ENCODE measurements at places on chromosomes 4 and X.

- no peak for DNase-seq
Measured at GRCh38 chrX:39527025-39527424, 570.7 kb downstream of the BCOR start.

- no peak for DNase-seq
Measured at GRCh38 chrX:42269186-42269585, 345.8 kb upstream of the CASK start.

DNA sequence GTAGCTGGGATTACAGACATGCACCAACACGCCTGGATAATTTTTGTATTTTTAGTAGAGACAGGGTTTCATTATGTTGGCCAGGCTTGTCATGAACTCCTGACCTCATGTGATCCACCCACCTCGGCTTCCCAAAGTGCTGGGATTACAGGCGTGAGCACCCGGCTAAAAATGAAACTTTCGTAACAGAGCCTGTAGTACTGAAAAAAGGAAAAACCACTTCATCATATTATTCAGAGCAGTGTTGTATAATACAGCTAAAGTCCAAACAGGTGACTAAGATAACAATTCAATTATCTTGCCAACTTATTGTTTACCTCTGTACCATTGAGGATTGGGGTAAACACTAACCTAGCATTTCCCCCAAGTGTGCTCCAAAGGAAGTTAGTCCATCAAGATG lies 43.9 kb upstream of the HPRT1 start:
- no peak for DNase-seq

GRCh38 chrX:28851871-28852270 lies 264.6 kb downstream of the IL1RAPL1 start:
- DNase-seq = no peak

- DNase-seq = no peak
Measured at GRCh38 chrX:41522671-41523070, 75.5 kb downstream of the NYX start.

DNA sequence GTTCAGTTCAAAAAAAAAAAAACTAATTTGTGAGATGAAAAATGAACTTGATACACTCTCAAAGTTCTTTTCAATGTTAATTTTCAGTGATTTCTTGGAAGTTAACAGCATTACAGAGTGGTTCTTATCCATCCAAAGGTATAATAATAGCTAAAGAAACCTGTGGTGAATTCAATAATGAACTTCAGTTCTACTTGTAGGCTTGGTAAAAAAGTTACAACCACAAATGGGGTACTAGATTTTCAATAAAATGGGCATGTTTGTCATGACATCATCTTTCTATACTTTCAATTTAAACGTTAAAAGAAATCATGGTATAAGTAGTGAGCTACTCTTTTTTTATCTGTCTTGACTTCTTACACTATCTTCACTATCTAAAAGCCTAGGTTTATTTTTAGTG lies 424.8 kb downstream of the CFAP47 start:
- no peak for DNase-seq

DNA sequence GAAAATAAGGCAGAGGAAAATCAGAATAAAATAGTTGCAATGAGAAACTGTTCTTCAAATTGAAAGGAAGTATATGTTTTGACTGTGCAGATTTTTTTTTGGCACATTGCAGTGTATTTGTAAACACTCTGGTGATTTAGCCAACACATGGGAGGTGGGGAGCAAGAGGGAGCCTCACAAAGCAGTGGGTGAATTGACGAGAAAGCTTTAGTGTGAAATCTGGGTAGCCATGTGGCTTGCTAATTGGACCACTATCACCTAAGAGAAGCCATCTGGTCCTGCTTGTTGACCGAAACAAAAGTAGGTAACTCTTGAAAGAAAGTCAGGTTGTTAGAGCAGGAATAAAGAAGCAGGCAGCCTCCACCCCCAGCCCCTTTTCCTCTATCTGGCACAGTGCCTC lies 10.4 kb downstream of the CLCN5 start:
- no peak for DNase-seq

- no peak for DNase-seq
Measured at GRCh38 chr4:109942292-109942926, 29.7 kb downstream of the EGF start.

DNA sequence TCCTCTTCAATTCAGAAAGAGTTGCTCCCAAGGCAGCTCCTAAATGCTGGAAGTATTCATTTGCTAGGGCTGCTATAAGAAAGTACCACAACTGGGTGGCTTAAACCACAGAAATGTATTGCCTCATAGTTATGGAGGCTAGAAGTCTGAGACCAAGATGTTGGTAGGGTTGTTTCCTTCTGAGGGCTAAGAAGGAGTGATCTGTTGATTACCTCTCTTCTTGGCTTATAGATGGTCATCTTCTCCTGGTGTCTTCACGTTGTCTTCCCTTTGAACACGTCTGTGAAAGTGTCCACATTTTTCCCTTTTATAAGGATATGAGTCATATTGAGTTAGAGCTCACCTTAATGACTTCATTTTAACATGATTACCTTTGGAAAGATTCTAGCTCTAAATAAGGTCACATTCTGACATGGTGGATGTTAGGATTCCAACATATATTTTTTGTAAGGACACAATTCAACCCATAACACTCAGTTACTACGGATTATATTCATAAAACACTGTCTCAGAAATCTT lies 266.3 kb downstream of the SPATA18 start:
- DNase-seq = no peak

- DNase-seq = no peak
Measured at GRCh38 chr4:39563346-39563847, 36.2 kb upstream of the UGDH start.

DNA sequence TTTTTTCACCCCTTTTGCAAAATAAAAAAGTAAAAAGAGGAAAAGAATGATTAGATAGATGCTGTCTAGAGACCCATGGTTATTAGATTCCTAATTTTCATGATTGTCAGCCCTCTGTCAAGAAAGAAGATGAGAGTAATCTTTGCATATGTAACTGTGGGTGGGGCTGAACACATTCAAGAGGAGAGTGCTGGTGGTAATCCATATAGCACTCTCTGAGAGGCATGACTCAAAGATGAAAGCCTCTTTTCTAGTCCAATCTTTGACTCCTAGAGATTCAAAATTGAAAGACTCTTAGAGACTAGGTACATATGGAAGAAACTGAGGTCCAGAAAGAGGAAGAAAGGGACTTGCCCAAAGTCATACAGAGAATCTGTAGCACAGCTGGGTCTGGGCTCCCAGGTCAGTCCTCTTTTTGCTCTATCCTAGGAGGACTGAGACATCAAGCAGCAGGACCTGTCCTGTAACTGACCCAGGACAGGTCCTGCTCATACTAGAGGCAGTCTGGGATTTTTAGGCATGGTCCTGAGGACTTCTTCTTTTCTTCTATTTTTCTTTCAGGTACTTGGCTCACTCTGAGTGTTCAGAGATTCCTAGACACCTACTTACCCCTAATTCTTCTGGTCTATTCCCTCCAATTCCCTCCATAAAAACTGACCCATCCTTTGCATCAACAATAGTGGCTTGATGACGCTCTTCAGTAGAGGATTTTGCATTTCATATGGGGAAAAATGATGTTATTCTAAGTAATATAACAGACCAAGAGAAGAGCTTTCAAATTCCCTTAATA lies 23.8 kb downstream of the VSIG4 start:
- DNase-seq = no peak

- no peak for DNase-seq
Measured at GRCh38 chr4:79472036-79472435, 64.0 kb upstream of the GK2 start.

- DNase-seq = no peak
Measured at GRCh38 chr4:186204103-186204559, 12.8 kb downstream of the CYP4V2 start.

DNA sequence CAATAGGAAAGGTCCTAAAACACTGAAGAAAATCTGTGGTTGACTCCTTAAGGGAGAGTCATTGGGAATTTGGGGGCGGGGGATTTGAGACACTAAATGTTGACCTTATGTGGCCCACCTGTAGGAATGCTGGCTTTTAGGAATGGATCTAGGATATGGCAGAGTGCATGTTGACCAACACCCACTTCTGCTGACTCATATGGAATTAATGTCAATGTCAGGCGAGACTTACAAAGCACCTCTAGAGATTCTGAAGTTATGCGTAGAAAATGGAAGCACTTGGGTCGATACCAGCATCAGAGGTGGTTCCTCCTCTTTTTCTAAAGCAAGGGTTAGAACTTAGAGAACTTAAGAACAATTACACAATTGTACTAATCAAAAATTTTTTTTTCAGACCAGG lies 100.6 kb upstream of the CBR4 start:
- DNase-seq = no peak

GRCh38 chr4:102437111-102437510 lies 64.0 kb upstream of the NFKB1 start:
- DNase-seq = no peak

DNA sequence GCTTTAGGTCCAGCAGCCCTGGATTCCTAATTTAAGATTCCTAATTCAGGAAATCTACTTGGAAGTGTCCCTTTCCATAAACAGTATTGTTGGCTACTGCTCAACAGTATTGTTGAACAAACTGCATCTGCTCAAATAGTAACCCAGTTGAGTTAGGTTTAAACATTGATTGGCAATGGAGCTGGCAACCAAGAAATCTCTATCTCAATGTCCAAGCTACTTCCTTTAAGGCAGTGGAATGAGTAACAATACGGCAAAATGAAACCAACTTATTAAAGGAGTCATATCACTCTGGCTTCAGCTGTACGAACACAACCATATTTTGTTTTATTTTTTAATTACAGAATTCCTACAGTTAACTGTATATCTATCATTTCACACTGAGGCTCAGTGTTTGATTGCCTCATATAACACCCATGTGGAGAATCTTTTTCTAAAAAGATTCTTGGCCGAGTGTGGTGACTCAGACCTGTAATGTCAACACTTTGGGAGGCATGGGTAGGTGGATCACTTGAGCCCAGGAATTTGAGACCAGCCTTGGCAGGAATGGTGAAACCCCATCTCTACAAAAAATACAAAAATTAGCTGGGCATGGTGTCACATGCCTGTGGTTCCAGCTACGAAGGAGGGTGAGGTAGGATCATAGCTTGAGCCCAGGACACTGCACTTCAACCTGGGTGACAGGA lies 71.7 kb upstream of the IL13RA1 start:
- no peak for DNase-seq
